Type B pancreatic cell (in vitro differentiated cells): ENCODE measurements at places on chromosomes 12 and 14.

- no peak for DNase-seq
These were observed 484.4 kb downstream of the ATP23 start for GRCh38 chr12:58425481-58426392.

- no peak for DNase-seq
These were observed 9.4 kb upstream of the YBX3 start for GRCh38 chr12:10732549-10732948.

- no peak for DNase-seq
These were observed 10.4 kb downstream of the PNN start for GRCh38 chr14:39185256-39186049.

GRCh38 chr12:87427770-87428169 lies 601.4 kb downstream of the C12orf50 start:
- DNase-seq: no peak

- no peak for DNase-seq
These were observed 25.3 kb upstream of the SPTLC2 start for GRCh38 chr14:77641534-77642341.

DNA sequence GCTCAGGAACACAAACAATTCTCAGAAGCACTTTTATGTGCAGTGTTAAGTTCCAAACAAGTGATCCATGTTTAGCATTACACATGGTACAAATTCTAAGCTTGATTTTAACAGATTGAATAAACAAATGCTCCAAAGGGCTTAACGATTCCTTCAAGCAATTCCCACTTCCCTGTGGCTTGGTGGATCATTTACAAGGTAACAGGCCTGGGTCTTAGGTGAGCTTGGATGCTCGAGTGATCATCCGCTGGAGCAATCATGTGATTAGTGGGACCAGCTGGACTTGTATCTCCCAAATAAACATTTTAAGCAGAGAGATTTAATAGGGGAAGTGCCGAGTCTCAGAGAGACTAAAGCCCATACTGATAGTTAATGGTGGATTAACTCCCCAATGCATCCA lies 70.7 kb downstream of the CALM1 start:
- DNase-seq: no peak
